ENCODE measurements at places on chromosomes 1 and 21. TPM values are rescaled to one million over a fixed set of nuclear protein-coding genes. Genes with fewer than 3 reads are reported as not detected.

Gene CYP4B1
- total RNA-seq, result not detected

Gene GPR25
- total RNA-seq, result not detected

Gene PCBP3
- total RNA-seq, result 16.7 TPM

Gene LEPR
- total RNA-seq, result 6.0 TPM

Gene WARS2
- 29.1 TPM for total RNA-seq

Gene SNX7
- total RNA-seq, result 25.9 TPM

Gene OR2L13
- not detected for total RNA-seq

Gene ALX3
- total RNA-seq, result not detected

Gene CACHD1
- total RNA-seq, result 6.5 TPM

Gene NES
- 26.6 TPM for total RNA-seq

Gene SPATA21
- total RNA-seq, result not detected

Gene SPRR4
- not detected for total RNA-seq

Gene SH2D1B
- not detected for total RNA-seq

Gene TNN
- total RNA-seq, result not detected

Gene HMCN1
- 18.7 TPM for total RNA-seq

Gene PRAMEF9
- total RNA-seq, result not detected

Gene NBPF10
- 2.0 TPM for total RNA-seq

Gene MANEAL
- total RNA-seq, result 2.1 TPM

Gene PLA2G2D
- not detected for total RNA-seq

Gene CRABP2
- total RNA-seq, result 58.3 TPM

Gene SMAP2
- 8.7 TPM for total RNA-seq

Gene AMY2B
- total RNA-seq, result 4.6 TPM

Gene ILDR2
- 0.09 TPM for total RNA-seq

Gene RNF186
- total RNA-seq, result not detected

Gene LCE3D
- total RNA-seq, result not detected

Gene LCE1E
- total RNA-seq, result not detected

Gene SRM
- total RNA-seq, result 59.8 TPM

Gene C1QTNF12
- 3.9 TPM for total RNA-seq

Gene CGN
- total RNA-seq, result under 0.01 TPM

Gene CNN3
- total RNA-seq, result 320 TPM

Gene GPA33
- total RNA-seq, result not detected

Gene ALDH9A1
- total RNA-seq, result 94.7 TPM

Gene RFX5
- total RNA-seq, result 15.2 TPM

Gene HCRTR1
- total RNA-seq, result 0.70 TPM

Gene S100A9
- not detected for total RNA-seq

Gene PRDM15
- total RNA-seq, result 4.0 TPM

Gene GPR52
- total RNA-seq, result not detected

Gene SEC16B
- total RNA-seq, result 1.5 TPM

Gene REN
- total RNA-seq, result not detected

Gene C8A
- not detected for total RNA-seq

Gene PLA2G2F
- not detected for total RNA-seq

Gene MXRA8
- 672 TPM for total RNA-seq

Gene HEYL
- 0.85 TPM for total RNA-seq

Gene PIAS3
- 23.6 TPM for total RNA-seq

Gene CIART
- 3.3 TPM for total RNA-seq

Gene HTR1D
- not detected for total RNA-seq

Gene PTGS2
- total RNA-seq, result 55.0 TPM

All from pericardium fibroblast (primary cell).